ENCODE measurements at places on chromosomes 2 and 18. TPM values are rescaled to one million over a fixed set of nuclear protein-coding genes. Genes with fewer than 3 reads are reported as not detected.

Gene APLF
- total RNA-seq = 6.5 TPM

GRCh38 chr2:154814856-154815255 is 116.4 kb downstream of the KCNJ3 start:
- no peak for DNase-seq

DNA sequence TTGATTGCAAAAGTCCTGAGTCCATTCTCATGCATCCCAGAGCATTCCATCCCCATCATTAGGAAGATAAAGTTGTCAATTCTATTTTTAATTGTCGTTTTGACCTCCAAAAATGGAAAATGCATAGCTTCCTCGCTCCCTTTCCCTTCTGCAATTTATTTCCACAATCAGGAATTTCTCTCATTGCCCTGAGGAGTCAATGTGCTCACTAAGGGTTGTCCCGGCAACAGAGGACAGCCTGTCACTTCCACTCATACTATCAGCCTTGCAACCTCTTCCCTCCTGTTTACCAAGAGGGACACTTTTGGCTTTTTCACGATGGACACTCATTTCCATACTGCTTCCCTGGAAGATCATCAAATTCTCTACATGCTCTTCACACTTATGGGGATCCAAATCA is 164.8 kb downstream of the MYO5B start:
- no peak for DNase-seq

DNA sequence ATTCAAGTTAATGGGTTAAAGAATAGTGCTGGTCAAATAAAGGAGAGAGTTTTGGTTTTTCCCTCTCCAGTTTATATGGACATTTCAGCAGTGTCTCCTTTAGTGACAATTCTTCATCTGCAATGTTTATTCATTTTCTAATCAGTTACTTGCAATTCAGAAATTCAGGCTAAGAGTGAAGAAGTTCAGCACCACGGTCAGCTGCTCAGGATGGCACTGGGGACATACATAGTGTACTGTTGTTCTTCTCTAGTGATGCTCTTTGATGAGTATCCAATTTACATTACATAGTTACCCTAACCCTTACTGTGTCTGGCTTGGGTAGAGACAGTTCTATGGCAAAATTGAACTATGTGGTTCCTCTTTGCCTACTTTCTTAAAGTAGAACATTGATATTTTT is 412.7 kb downstream of the CNTNAP5 start:
- no peak for DNase-seq

GRCh38 chr2:241180495-241180894 is 8.0 kb upstream of the ANO7 start:
- no peak for DNase-seq

Gene MRO
- total RNA-seq = 1.4 TPM

GRCh38 chr2:23377771-23378170 is 7.2 kb upstream of the KLHL29 start:
- no peak for DNase-seq

- DNase-seq = no peak
Observed at GRCh38 chr2:200509235-200509611, 645 bp downstream of the KCTD18 start.

Gene UCN
- total RNA-seq = 2.1 TPM

Gene C2orf80
- not detected for total RNA-seq

Gene OTOS
- not detected for total RNA-seq

- DNase-seq = no peak
Observed at GRCh38 chr2:72914206-72914559, 3.1 kb upstream of the EMX1 start.

DNA sequence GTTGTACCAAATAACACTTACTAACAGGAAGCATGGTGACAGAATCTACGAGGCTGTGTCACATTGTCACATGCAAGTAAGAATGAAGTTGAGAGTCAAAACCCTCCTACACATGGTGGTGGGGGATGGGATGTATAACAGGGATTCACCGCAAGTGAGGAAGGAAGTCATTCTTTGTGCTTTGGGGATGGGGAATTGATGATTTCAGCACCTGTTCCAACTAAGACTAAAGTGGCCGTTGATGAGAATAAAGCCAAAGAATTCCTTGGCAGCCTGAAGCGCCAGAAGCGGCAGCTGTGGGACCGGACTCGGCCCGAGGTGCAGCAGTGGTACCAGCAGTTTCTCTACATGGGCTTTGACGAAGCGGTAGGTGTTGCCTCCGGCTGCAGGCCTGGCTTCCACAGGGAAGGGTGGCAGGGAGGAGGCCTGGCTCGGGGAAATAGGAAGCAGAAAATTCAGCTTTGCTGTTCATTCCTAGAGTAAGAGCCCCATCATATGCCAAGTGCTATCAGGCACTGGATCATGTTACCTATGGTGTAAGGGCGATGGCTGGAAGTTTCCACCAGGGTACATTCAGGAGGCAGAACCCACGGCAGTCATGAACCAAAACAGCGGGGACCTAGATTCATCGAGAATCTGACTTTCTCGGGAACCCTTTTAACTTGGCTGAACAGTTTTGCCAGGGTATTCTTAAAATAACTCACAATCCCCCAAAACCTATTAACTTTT is 120.3 kb downstream of the UXS1 start:
- no peak for DNase-seq

- no peak for DNase-seq
Observed at GRCh38 chr2:225366731-225367130, 32.8 kb upstream of the NYAP2 start.

GRCh38 chr2:182444806-182445205 is 18.0 kb upstream of the PDE1A start:
- DNase-seq = no peak

Gene CHRNG
- not detected for total RNA-seq

DNA sequence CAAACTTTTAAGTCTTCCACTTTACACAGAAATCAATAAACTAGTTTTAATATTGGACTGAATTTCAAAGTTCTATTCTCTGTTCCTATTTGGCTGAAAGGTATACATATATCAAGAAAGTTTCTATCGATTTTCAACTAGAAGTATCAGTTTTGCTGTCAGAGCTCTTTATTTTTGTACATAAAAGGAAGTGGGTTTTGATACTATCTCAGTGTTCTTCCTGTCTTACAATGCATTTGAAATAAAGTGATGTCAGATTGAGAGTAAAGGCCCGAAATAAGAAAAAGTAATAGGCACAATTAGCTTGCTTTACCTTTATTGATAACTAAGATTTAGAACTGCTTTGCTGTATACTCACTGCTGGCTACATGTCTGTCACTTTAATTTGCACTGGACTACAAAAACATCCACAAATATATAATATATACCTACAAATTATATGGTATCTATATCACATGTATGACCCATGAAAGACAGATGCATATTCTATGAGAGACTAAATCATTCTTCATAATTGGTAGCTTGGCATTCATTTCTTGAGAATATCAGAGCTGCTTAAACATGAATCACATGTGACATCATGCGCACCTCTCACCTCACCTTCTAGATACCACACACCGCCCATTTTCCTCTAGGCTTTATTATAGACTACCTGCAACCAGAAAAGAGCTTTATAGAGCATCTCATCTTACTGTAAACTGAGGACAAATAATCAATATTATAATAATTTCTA is 83.6 kb downstream of the ASXL2 start:
- DNase-seq = no peak

All from cardiac septum (tissue), 1 donor.